Memory B cell (primary cell): ENCODE measurements at places on chromosomes 4 and X.

DNA sequence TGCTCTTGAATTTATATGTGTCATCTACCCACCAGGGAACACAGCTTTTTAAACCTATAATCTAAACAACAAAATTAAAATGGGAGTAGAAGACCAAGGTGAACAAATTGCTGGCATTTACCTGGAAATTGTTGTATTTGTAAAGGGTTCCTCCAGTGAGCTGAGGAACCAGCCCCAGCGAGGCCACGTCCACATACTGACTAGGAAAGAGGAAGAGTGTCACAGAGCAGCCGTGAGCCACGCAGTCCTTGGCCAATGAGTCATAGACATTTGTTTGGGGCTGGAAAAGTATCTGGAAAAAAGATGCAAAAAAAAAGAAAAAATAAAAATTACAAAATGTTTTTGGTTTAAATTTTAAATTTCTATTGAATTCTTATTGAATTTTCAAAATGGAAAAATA lies 58.7 kb downstream of the METTL14 start:
- H3K36me3 ChIP-seq: peaks cover 8% of the 10 kb centered on the region
- no peak overlapping the region for H3K4me3 ChIP-seq
- no peak overlapping the region for H3K27ac ChIP-seq
- peaks cover 3% of the 10 kb centered on the region for H3K4me1 ChIP-seq

- no peak for DNase-seq
- no peaks in the 10 kb centered on the region for H3K27me3 ChIP-seq
- no peak overlapping the region for H3K4me3 ChIP-seq
- H3K36me3 ChIP-seq: no peaks in the 10 kb centered on the region
- peaks cover 6% of the 10 kb centered on the region for H3K4me1 ChIP-seq
These were observed 53.1 kb downstream of the ATXN3L start for GRCh38 chrX:13266641-13267345.

DNA sequence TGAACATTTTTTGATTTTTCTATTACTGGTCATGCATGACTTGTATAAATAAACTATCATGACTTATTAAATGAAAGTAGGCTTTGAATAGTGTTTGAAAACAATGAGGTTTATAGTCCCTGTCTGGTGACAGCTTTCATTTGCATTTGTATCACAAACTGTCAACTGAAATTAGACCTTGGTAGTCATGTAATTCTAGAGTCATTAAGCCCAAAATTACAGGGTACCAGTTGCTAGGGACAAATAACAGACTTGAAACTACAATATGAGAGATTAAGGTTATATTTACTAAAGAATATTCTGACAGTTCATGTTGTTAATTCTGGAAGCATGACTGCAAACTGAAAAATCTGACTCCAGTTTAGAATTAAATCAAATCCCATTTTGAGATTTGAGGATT lies 9.2 kb upstream of the VAMP7 start:
- peaks cover 8% of the 10 kb centered on the region for H3K4me1 ChIP-seq
- no peak for DNase-seq
- no peaks in the 10 kb centered on the region for H3K36me3 ChIP-seq
- H3K27ac ChIP-seq: no peak overlapping the region
- no peak overlapping the region for H3K4me3 ChIP-seq

DNA sequence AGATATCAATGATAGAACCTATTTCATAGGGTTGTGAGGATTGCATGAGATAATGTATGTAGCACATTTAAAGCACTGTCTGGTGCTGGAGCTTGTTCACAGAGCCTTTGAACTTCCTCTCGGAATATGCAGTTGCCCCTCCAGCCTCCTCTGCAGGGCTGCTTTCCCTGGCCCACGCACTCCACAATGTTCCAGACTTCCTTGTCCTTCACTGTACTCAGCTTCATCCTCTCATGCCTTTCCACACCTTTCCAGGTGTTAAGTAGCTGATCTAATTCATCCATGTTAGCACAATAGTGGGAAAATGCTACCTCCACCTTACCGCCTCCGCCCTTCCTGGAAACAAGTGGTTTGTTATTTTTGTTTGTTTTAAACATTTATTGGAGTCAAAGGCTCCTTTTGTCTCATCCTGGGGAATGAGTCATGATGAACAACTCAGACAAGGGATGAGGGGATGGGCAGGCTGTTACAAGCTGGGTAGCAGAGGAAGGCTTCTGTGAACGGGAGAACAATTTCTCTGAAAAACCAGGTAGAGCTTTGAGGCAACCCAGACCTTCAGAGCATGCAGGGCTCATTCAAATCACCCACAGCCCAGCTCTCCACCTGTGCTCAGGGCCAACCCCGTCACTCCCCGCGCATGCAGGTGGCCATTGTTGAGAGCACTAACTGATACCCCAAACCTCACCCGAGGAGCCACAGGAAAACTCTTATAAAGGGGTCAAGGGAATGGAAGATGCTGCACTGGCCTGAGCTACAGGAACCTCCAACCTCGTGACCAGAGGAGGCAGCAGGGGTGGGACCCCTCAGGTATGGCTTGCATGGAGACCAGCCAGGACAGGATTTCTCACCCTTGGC lies 84.9 kb upstream of the TBL1X start:
- H3K27me3 ChIP-seq: peaks cover 1% of the 10 kb centered on the region
- no peaks in the 10 kb centered on the region for H3K36me3 ChIP-seq
- H3K4me1 ChIP-seq: no peaks in the 10 kb centered on the region
- DNase-seq: no peak
- H3K4me3 ChIP-seq: no peak overlapping the region

DNA sequence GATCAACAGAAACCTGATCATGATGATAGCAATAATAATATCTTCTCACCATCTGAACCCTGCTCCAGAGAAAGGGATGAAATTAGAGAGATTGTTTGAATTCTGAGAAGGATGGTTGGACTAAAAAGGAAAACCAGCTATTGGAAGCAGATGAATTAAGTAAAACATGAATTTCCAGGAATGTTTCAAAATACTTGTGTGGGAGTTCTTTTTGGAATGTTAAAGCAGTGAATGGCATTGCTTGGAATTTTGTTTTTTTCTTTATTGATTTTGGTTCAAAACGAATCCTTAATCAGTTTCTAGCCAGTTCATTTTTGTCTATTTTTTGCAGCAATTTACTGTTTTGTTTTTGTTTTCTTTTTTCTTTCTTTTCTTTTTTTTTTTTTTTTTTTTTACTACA lies 150.3 kb downstream of the NHS start:
- peaks cover 1% of the 10 kb centered on the region for H3K27me3 ChIP-seq
- no peak for DNase-seq
- no peaks in the 10 kb centered on the region for H3K4me1 ChIP-seq
- no peak overlapping the region for H3K27ac ChIP-seq

- H3K36me3 ChIP-seq: no peaks in the 10 kb centered on the region
- H3K4me1 ChIP-seq: no peaks in the 10 kb centered on the region
- no peak overlapping the region for H3K27ac ChIP-seq
These were observed 152.4 kb upstream of the BMPR1B start for GRCh38 chr4:94605241-94605805.

DNA sequence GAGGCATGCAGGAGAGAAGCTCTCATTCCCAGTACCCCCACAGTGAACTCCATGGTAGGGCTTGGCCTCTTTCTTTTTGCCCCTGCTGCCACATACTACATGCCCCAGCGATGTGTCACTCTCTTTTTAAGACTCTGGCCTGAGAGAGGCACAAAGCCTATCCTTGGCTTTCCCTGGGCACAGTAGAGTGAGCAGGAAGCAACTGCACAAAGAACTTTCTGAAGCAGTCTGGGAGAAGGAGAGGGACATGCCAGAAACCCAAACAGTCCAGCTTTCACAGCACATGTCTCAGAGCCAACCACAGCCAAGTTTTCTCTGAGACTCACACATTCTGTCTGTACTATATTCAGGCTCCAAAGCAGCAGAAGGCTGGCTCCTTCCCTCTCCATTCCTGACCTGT lies 7.9 kb upstream of the NALF2 start:
- no peaks in the 10 kb centered on the region for H3K27me3 ChIP-seq
- no peak overlapping the region for H3K4me3 ChIP-seq
- H3K4me1 ChIP-seq: no peaks in the 10 kb centered on the region
- no peak overlapping the region for H3K27ac ChIP-seq
- H3K36me3 ChIP-seq: no peaks in the 10 kb centered on the region
